ENCODE measurements at places on chromosomes 16 and 17.
A peak's percentile ranks its signal among the peaks of the same experiment; 100 is the strongest.

DNA sequence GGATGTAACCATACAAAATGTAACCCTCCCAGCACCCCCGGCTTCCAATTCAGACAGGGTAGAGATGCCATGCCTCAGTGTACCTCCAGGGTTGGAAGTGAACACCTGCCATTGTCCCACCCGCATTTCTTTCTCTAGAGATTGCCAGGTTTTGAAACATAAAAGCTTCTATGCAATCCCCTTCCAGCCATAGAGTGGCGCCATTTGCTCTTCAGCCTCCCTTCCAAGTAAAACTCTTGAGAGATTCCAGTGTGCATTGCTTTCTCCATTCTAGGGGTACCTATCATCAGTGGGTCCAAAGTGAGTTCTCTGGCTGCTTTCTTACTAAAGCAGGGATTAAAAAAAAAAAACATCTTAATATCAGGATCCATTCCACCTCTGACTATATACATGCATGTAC, 133.1 kb upstream of the RPL38 start:
- DNase-seq, result no peak

DNA sequence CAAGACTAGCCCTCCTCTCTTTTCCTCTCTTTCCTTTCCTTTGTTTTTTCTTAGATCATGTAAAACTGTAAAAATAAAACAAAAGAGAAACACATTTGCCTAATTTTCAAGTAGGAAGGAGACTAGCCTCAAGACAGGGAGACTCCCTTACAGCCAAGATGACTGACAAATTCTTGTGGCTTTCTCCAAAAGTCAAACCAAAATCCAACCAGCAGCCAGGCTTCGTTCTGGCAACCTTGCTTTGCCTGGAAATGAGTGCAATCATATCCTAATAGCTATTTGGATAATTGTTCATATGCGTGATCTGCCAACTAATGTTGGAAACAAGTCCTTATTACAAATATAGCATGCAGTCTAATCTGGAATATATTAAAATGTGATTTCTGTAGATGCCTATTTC, 868.9 kb upstream of the SOX9 start:
- DNase-seq, result no peak

DNA sequence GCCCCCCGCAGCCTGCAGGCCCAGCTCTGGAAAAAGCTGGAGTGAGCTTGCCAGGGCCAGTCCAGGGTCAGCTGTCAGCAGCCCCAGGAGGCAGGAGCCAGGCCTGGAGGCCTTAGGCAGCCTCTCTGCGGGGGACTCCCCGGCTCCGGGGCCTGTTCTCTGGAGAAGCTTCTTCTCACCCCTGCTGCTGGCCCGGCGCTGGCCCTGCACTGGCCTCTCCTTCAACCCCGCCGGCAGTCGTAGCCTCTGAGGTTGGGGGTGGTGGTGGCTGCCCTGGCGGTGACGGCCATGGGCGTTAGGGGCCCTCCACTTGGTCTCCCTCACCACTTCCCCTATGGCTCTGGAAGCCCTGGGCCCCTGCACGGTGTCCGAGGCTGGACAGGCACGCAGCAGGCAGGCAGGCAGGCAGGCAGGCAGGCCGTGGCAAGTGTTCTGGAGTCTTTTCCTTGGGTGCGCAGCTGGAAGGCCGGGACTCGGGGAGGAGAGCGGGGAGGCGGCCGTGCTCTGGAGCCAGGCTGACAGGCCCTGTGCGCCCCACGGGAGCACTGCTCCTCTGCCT, 2.1 kb downstream of the FOXF1 start:
- no peak for DNase-seq

DNA sequence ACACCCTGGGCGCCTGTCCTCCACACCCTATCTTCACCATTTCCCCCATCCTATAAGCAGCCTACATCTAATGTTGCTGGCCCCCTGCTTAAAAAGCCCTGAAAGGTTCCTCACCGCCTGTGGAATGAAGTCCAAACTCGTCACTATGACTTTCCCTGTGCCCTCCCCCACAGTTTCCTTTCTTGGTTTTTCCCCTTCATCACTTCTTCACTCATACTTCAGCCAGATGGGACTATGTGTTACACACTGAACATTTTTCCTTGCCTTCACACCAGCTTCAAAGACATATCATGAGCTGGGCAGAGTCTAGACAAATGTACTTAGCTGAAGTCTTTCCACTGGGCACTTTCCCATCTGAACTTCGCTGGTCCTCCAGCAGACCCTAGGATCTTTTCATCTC, 1.5 kb upstream of the MARCHF10 start:
- no peak for DNase-seq

DNA sequence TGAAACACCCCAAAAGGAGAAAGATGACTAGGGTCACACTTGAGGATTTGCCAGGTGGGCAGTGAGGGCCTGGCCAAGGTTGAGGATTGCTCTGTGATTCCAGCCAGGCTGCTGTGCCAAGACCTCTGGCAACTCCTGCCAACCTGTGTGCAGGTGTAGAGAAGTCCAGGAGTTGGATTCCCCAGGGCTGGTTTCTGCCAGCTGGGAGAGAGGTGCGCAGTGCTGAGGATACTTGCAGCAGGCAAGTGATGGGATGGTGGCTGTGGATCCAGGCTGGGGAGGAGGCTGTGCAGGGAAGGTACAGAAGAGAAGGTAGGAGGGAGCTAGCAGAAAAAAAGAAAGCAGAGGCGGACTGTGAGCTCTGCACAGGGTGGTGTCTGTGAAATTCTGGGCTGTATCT, 6.6 kb downstream of the RIPOR1 start:
- DNase-seq, result peak; percentile 7

- no peak for DNase-seq
These were observed 390.7 kb downstream of the GRIN2A start for GRCh38 chr16:9791556-9791955.

GRCh38 chr17:33628500-33629346, 335.6 kb upstream of the ASIC2 start:
- DNase-seq, result no peak

- DNase-seq, result no peak
These were observed 55.0 kb upstream of the MEAK7 start for GRCh38 chr16:84559311-84559932.

GRCh38 chr17:8451933-8452614, 16.4 kb downstream of the NDEL1 start:
- DNase-seq, result no peak

DNA sequence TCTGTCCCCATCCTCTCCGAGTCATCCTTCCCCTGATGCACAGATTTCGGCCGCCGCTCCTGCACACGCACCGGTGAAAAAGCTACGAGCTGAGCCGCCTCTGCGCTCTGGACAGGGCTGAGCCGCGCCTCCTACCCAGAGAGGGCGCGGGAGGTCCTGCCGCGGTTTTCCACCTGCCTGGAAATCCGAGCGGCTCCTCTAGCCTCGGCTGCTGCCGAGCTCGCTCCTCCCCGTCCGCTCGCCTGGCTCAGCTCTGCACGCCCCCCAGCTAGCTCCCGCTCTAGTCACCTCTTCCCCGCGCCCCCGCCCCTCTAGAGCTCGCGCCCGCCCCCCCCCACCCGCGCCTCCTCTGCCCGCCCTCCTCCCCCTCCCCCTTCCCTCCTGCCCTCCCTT, 198 bp upstream of the SHISA9 start:
- peak; percentile 11 for DNase-seq

Data from B cell (primary cell).